ENCODE measurements at places on chromosomes 16 and 17. TPM values are rescaled to one million over a fixed set of nuclear protein-coding genes. Genes with fewer than 3 reads are reported as not detected.

The CIBAR2 gene
- 0.37 TPM for polyA plus RNA-seq

The MPP3 gene
- 15.0 TPM for polyA plus RNA-seq

The TUBG2 gene
- 24.7 TPM for polyA plus RNA-seq

The SREBF1 gene
- 45.8 TPM for polyA plus RNA-seq

The PHOSPHO1 gene
- polyA plus RNA-seq, result 1.8 TPM

The IGF2BP1 gene
- 18.1 TPM for polyA plus RNA-seq

The ITPRIPL2 gene
- 14.8 TPM for polyA plus RNA-seq

The ZNRF1 gene
- 35.0 TPM for polyA plus RNA-seq

The ZBTB4 gene
- 34.9 TPM for polyA plus RNA-seq

The UBALD1 gene
- polyA plus RNA-seq, result 11.6 TPM

GRCh38 chr17:62631936-62632924, 4.8 kb downstream of the MRC2 start:
- DNase-seq, result no peak

GRCh38 chr16:54286366-54287130, at the start of gene IRX3:
TSS of gene IRX3 (minus strand) at chr16:54286787. CDS start at chr16:54286050, 737 bp downstream.
- no peak for DNase-seq

DNA sequence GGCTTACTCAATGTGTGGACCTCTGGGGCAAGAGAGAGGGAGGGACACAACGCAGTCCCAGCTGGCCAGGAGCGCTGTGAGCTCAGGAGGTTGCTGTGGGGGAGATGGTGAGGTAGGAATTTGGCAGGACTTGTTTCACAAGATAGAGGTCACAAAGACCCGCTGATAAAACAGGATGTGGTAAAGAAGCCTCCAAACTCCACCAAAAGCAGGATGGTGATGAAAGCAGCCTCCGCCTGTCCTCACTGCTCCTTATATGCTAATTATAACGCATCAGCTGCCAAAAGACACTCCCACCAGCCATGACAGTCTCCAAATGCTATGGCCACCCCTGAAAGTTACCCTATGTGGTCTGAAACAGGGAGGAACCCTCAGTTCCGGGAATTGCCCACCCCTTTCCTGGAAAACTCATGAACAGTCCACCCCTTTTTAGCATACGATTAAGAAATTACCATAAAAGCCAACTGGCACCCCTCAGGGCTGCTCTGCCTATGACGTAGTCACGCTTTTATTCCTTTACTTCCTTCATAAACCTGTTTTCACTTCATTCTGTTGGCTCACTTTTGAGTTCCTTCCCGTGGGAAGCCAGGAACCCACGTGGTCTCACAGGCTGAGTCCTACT, 5.3 kb upstream of the EIF4A3 start:
- no peak for DNase-seq

DNA sequence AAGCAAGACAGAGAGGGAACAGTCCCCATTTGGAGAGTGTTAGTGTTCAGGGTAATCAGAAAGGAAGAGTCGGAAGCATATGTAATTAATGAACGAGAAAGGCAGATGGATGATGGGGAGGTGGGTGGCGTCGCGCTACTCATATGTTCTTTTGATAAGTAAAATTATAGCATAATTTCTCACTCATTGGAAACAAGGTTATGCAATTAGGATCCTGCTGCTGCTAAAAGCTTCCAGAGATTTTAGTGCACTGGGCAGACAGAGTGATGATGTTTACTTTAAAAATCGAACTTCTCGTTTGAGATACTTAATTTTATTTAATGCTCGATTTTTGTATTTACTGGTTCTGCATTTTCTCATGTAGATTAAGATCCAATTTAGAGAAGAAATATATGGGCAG, 96.2 kb downstream of the PRKCA start:
- no peak for DNase-seq

- no peak for DNase-seq
Observed at GRCh38 chr17:47914306-47914948, 18.4 kb downstream of the SP2 start.

DNA sequence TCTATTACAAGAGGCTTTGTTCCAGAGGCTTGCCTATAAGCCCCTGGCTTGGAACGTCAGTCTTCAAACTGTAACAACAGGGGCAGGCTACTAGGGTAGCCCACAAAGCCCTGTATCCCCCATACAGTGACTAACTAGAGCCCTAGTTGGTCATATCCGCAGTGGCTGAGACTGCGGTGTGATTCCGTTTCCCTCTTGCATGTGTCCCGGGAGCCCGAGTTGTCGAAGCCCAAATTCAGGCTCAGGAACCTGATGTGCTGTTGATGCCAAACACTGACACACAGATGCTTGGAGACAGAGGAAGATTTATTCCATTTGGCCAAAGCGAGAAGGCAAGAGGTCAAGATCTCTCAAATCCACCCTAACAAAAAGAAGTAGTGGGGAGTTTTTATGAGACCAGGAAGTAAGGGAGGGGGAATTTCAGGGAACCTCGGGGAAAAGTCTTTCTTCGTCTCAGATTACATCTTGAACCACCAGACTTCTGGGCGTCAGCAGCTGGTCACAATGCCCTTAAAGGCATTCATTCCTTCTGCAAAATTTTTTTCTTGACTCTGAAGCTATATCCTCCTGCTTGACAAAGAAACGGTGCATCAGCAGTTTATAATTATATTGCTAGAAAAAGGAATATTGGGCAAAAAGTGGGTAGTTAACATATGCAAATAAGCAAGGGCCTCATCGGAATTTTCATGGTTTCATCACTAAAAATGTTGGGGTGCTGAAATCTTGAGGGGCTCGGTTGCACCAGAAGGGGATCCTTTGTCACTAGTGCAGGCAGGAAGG, 879 bp downstream of the SLFN5 start:
- DNase-seq, result no peak

DNA sequence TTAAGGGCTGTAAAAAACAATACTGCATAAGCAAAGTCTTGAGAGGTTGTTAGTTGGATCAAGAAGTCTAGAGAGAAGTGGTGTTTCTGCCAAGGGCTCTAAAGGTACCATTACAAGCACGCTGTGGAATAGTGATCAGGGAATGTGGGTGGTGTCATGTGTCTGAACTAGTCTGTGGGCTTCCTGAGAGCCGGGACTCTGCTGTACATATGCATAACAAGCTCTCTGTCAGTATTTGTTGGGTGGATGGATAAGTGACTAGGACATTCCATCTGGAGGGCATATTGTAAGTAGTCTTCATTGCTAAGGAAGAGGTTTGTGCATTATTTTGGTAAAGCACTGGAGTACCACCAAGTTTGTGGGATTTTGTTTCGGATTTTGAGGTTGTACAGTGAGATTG, 209.5 kb downstream of the LGALS9B start:
- DNase-seq, result no peak

DNA sequence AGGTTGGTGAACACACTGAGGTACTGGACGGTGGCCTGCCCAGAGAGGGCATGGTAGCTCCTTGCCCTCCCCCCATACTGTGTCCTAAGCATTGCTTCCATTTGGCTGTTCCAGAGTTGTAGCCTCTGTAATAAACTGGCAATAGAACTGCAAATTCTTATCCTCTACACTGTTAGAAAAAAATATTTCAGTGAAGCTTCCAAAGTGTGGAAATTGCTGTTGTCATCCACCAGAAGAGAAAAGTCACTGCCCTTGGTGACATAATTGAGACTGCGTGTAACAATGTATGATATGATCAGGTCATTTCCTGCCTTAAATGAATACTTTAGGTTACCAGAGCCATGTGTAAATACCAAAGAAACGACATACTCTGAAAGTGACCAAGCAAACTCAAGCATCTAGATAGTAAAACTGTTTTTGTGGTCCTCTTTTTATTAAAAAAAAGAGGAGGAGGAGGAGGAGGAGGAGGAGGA, 65.9 kb downstream of the CEP95 start:
- DNase-seq, result no peak

DNA sequence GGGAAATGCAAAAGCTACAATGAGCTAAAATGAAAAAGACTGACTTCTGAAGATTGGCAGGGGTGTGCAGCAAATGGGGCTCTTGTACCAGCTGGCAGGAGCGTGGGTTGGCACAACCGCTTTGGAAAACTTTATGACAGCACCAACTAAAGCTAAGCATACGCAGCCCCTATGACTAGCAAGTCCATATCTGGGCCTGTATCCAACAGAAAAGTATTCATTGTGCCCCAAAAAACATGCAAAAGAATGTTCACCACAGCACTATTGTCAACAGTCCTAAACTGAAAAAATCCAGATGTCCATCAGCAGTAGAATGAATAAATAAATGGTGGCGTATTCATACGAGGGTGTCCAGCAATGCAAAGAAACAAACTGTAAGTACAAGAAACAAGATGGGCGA, 22.6 kb upstream of the ITGA3 start:
- DNase-seq, result no peak
